ENCODE measurements at places on chromosomes 13 and 19.
A peak's percentile ranks its signal among the peaks of the same experiment; 100 is the strongest.

GRCh38 chr13:97561182-97561581 is 127.2 kb downstream of the RAP2A start:
- no peak for DNase-seq

DNA sequence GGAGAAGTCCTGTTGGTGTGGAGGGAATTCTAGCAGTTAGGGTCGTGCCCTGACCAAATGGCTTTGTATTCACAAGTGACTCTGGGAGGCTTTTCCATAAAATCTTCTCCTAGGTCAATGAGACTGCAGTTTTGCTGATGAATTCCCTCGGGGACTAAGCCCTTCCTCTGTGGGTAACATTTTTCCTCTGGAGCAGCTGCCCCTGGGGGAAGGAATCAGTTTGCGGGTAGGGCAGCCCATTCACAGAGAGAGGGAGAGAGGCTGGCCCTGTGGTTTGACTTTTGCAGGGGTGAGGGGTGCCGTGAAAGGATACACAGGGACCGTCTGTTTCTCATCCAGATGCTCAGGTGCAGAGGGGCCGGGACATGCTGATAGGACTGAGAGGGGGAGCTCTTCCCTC is 67.3 kb downstream of the ERICH6B start:
- DNase-seq, result no peak

GRCh38 chr13:78772933-78773332 is 114.0 kb upstream of the OBI1 start:
- DNase-seq, result no peak

GRCh38 chr19:5645409-5645808 is 22.5 kb downstream of the SAFB start:
- DNase-seq, result no peak

DNA sequence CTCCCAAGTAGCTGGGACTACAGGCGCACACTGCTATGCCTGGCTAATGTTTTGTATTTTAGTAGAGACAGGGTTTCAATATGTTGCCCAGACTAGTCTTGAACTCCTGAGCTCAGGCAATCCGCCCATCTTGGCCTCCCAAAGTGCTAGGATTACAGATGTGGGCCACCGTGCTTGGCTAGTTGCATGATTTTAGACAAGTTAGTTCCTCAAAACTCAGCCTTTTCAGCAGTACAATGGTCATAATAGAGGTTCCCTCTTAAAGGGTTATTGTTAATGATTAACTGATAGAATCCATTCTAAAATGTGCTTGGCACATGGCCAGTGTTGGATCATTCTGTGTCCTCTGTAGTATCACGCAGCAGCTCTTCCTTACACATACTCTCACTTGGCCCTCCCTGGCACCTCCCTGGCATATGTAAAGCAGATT is 19.5 kb upstream of the IFT88 start:
- DNase-seq, result no peak

- DNase-seq, result no peak
These were observed 21.9 kb downstream of the AP3D1 start for GRCh38 chr19:2129486-2129885.

- no peak for DNase-seq
These were observed 1703.6 kb upstream of the PRR20A start for GRCh38 chr13:55437162-55437561.

DNA sequence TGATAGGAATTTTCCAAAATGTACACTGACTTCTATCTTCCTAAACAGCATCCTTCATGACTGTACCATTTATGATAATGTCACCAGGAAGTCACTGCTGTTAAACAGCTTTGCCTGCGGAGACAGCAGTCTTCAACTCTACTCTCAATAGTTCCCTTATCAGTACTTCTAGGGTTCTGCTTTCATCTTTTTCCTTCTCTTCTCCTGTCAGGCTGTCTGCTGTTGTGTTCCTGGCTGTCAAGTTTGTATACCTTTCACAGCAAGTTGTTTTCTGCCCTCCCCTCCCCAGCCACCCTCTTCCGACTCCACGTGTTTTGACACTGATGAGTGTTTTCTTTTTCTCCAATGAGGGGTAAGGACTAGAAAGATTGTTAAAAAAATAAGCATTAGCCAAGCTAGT is 2.2 kb downstream of the UPF3A start:
- no peak for DNase-seq

DNA sequence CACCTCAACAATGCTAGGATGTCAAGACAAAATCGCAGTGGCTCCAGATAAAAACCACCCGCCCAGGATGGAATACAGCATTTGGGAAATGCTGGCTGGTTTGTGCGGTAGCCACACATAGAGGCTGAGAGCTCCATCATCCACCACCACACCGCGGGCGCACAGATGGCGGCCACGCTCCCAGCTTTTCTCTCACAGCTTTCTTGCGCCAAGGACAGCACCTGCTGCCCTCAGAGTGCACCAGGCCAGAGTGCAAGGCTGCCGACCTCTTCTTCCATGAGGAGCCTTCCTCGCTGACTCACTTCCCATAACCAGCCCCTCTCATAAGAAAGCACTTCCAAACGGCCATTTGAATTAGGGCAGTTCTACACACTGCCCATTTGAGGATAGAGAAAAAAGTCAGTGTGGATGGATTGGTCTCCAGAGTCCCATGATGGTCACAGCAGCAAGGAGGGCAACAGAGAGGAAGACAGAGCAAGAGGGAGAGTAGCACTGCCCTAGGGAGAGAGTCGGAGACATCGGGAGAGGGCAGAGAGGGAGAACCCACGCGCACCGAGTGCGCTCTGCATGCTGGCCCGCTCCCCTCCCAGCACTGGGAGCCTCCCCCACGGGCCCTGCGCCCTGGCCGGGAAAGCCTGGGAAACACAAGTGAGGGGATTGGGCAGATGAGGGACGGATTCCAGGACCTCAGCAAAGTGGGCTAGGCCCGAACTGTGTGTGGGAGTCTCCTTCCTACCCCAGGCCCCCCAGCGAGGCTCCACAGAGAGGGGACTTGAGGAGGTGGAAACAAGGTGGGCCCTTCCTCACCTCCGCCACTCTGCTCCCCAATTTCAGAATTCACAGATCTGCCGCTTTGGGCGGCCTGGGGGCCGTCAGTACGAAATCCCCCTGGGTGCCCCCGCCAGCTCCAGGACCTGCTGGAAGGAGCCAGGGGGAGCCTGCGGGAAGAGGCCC is 156.9 kb downstream of the USP12 start:
- no peak for DNase-seq

DNA sequence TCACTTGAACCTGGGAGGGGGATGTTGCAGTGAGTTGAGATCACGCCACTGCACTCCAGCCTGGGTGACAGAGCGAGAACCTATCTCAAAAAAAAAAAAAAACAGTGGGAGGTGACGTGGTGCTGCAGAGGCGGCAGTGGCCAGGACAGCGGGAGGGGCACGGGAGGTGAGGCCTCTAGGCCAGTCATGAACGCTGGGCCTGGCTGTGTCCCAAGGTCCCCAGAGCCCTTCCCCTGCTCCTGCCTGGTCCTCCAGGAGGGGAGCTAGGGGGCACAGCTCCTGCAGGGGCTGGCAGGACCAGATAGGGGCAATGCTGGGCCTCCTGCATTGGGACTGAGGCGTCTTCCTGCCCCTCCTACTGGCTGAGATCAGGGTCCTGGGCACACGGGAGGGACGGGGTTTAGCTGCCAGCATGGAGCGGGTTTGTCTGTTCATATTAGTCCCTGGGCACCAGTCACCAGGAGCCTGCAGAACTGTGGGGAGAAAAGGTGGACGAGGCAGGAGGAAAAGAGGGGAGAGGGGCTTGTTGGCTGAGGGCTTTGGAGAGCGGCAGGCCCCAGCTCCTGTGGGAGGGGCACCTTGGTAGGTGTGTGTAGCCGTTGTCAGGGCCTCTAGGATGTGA is 4.5 kb downstream of the MAP2K7 start:
- no peak for DNase-seq

GRCh38 chr19:4327252-4327876 is 11.3 kb downstream of the STAP2 start:
- DNase-seq, result peak; percentile 91

- no peak for DNase-seq
These were observed 33.7 kb upstream of the TDRD3 start for GRCh38 chr13:60363288-60363687.

DNA sequence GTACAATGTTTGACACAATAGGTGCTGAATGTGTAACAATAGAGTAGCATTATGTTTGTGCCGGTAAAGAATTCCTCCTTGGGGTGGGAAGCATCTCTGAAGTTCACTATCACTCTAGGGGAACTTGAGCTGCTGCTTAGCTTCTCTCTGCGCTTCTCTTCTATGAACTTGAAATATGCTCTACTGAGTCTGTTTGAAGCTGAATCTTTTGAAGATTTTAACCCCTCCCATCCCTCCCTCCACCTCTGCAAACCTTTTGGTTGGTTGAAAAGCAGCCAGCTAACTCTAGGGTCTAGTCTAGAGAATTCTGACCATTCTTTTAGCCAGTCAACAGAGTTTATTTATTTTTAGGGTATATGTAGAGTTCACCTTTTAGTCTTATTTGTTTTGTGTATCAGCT is 2.5 kb downstream of the PCCA start:
- DNase-seq, result no peak

DNA sequence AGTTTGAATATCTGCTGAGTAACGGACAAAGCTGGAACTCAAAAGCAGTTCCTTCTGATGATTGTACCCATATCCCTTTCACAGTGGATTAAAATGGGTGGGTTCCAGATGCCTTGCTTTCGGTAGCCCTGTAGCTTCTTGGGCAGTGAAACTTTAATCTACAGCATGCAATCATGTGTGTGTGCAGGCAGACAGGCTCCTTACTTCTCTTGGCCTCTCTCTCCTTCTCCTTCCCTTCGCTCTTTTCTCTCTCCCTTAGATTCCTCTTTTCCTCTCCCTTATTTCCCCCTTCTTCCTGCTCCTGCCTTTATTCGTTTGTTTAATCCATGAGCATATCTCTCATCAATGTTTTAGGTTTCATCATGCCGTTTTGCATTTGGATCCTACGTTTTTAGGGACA is 8.1 kb downstream of the DGKH start:
- no peak for DNase-seq

- no peak for DNase-seq
These were observed 572.5 kb upstream of the SLC10A2 start for GRCh38 chr13:103638706-103639105.

DNA sequence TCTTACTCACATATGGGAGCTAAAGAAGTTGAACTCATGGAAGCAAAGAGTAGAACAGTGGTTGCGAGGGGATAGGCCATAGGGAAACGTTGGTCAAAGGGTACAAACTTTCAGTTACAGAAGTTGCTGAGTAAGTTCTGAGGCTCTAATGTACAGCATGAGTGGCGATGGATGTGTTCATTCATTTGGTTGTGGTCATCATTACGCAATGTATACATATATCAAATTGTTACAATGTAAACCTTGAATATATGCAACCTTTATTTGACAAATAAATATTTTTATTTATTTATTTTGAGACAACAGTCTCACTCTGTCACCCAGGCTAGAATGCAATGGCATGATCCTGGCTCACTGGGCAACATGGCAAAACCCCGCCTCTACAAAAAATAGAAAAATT is 38.7 kb downstream of the ZIC5 start:
- no peak for DNase-seq

DNA sequence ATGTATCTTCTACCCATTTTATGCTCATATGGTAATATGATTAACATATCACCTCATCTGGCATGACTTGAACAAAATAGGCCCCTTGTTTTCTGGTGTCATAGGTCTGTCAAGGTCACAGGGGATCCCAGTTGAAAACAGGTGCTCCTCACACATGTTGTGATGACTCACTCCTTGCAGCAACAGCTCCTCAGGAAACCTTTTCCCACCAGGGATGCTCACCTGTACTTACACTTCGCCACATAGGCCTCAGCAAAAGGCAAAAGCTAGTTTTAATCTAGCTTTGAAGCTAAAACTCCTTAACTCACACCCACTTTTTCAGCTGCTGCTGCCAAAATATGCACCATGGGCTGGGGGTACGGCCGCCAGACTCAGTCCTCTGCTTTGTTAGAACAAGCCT is 110.0 kb upstream of the SOX21 start:
- DNase-seq, result no peak

DNA sequence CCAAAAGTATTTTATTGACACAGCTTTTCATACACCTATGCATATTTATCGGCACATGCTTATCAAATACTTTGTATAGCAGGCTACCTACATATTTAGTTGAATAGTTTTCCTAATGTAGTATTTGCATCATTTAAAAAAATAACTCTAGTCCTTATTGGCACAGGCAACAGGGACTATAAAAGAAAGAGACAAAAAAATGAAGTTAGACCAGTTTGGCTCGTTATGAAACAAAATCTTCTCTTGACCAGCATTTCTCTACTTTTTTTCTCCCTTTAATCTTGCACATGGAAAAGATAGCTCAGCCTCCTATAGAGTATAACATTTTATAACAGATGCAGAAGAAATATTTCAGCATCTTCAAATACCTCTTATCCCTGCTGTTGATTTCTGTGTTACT is 794.8 kb upstream of the MIR17HG start:
- no peak for DNase-seq

GRCh38 chr19:50628551-50628950 is 11.1 kb downstream of the SYT3 start:
- no peak for DNase-seq

DNA sequence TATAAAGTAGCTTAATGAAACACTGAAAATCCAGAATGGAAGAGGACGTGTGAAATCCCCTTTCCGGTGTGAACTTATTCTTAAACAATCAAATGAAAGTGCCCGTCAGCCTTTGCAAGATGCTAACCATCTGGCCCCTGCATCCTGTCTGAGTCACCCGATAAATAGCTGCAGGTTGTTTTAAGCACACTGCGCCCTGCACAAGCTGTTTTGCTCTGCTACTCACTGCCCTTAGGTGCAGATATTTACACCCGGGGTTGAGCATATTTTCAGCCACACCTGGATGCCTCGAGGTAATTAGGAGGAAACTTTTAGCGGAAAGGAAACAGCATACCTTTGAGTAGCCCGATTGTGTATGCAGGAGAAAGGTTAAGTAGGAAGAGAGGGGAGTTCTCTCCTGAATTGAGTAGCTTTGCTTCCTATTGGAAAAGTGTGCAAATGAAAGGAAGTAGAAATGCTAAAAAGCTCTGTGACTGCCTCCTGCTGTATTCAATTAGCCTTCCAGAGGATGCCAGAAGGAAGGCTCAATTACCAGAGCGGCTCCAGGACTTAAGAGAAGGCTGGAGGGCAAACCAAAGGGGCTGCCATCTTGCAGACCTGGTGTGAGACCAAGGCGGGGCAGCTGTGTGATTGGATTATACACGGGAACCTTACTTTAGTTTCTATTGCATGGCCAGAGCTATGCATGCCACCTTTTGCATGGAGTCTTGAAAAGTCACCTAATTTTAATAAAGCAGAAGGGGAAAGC is 42.5 kb downstream of the IRS2 start:
- DNase-seq, result no peak

Data from activated CD8-positive, alpha-beta memory T cell treated with anti-CD3 and anti-CD28 coated beads, Interleukin-2, amount 50 U/mL, for 48 hours (primary cell).